ENCODE measurements at places on chromosomes 3 and 15.

DNA sequence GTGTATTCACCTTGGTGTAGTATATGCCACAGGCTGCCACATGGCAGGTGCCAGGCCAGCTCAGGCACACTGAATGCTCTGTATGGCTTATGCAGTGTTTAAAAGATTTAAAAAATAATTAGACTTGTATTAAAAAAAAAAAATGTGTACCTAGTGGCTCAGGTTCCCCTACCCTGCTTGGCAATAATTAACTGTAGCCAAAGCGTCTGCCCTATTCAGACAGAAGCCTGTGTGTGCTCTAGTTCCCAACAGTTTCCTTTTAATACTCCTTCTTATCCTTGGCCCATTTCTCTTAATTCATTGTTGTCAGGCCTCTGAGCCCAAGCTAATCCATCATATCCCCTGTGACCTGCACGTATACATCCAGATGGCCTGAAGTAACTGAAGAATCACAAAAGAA, 752.2 kb upstream of the CFAP20DC start:
- DNase-seq, result no peak

DNA sequence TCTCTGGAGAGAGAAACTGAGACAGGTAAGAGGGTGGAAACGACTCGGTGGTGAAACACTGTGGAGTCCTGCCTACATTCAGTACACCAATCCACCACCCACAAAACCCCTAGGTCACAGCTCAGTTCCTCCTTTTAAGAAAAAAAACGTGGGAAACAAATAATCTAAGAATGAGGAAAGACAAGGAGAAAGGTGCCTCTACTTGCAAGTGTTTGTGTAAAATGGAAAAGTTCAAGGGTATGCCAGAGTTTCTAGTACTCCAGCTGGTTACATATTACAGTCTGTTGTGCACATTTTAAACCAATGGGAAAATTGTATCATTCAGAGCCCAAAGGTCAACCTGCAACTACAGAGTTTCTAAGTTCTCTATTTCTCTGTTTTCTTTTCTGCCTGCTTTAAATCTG, 32.2 kb downstream of the HGD start:
- DNase-seq, result no peak

GRCh38 chr3:171753665-171754408, 56.4 kb downstream of the PLD1 start:
- no peak for DNase-seq

DNA sequence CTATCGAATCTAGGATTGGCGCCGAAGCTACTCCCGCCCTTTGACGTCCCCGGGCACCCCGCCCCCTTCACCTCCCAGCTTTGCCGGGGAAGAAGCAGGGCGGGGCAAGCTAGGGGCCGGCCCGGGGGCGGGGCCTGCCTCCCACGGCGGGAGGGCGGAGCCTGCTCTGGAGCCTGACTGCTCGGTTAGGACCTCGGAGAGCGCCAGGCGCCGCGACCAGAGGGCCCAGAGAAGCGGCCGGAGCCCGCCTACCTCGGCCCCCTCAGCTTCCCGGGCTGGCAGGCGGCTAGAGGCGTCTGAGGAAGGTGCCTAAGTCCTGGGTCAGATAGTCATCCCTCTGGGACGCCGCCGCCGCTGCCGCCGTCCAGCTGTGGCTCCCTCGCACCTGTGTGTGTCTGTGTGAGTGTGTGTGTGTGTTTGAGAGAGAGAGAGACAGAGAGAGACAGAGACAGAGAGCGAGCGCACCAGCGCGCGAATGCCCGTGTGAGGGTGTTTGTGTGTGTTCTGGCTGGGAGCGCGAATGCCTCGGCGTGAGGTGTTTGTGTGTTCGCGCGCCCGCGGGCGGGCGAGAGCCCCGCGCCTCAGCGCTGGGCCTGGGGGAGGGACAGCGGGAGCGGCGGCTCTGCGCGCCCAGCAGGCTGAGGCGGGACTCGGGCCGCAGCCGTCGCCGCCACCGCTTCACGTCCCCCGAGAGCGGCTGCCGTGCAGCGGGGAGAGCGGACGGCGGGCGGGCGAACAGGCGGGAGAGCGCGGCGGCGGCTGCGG, at the start of gene STXBP5L:
TSS of gene STXBP5L (plus strand) at position 176 of the 765 bp plus-strand sequence. CDS start 1,374 bp downstream, outside the sequence.
- peak; percentile 18 for DNase-seq

- DNase-seq, result peak; percentile 39
These were observed 3.9 kb downstream of the GATA2 start for GRCh38 chr3:128488991-128489673.

DNA sequence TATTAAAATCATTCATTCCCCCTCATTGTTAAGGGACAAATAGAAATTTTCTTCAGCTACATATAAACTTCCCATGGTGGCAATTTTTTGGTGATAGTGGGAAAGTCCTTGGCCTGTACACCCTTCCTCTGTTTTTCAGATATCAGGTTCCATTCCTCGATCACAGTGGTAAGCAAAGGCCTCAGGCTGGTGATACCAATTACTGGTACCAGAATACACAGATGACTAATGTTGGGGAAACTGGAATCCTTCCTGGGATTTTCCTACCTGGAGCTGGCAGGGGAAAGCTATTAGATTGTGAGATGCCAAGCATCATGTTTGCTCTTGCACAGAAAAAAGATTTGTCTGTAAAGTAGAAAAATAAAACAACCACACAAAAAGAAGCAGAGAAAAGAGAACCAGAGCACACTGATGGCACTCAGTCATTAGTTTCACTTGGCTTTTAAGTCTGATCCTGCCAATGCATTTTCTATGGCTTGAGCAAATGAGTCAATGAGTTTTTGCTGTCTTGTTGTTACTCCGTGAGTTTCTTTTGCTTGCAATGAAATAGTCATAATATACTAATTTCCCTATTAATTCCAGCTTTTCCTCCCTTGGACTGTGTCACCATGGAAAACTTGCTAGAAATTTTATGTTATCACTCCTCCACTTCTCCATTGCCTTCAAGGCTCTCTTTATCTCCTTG, 795.0 kb downstream of the ROBO1 start:
- DNase-seq, result no peak

DNA sequence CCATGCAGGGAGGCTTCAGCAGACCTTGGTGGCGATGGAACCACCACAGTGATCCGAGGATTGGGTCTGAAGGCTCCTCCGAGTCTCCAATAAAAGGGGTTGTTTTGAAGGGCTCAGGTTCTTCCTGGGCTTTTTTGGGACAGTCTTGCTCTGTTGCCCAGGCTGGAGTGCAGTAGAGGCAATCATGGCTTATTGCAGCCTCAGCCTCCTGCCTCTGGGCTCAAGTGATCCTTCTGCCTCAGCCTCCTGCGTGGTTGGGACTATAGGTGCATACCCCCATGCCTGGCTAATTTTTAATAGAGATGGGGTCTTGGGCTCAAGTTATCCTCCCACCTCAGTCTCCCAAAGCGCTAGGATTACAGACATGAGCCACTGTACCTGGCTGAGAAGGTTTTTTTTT, 84.8 kb downstream of the IGF1R start:
- DNase-seq, result no peak

GRCh38 chr15:85941186-85941855, 138.3 kb upstream of the AGBL1 start:
- DNase-seq, result no peak

- no peak for DNase-seq
These were observed 148.7 kb downstream of the TPRG1 start for GRCh38 chr3:189320511-189320910.

DNA sequence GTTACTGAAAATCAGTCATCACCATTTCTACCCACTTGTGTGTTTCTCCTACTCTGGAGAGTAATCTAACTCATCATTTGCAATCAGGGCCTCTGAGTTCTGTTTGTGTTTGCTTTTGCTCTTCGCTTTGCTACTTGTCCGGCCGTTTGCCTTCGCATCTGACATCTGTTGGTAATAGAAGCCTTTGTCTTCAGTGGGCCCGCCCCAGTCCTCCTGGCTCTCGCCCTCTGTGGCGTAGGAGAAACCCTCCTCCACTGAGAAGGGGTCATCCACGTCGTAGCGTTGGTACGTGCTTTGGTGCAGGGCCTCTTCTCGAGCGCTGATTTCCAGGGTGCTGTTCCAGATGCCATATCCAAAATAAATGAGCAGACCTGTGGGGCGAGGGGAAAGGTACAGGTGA, 48.3 kb downstream of the CLDN11 start:
- DNase-seq, result no peak

GRCh38 chr15:49860101-49860500, 239.3 kb downstream of the DTWD1 start:
- DNase-seq, result no peak

GRCh38 chr3:84904816-84905555, 53.8 kb upstream of the CADM2 start:
- no peak for DNase-seq
